A549 treated with Mapracorat at 1 μM for 4 hours (cell line): ENCODE measurements at places on chromosomes 3 and 15. TPM values are rescaled to one million over a fixed set of nuclear protein-coding genes. Genes with fewer than 3 reads are reported as not detected.

Gene GP9
- not detected in 5 replicates for total RNA-seq

Gene REC114
- not detected in 5 replicates for total RNA-seq

Gene SATB1
- total RNA-seq, result 0.04 to 0.10 TPM in 2 of 5 replicates, not detected in the others

Gene TGM4
- total RNA-seq, result 0.07 to 0.30 TPM (median 0.14 TPM) in 5 replicates
